ENCODE measurements at places on chromosomes 16 and 17. TPM values are rescaled to one million over a fixed set of nuclear protein-coding genes. Genes with fewer than 3 reads are reported as not detected.

GPR139 gene
- not detected for total RNA-seq

DNA sequence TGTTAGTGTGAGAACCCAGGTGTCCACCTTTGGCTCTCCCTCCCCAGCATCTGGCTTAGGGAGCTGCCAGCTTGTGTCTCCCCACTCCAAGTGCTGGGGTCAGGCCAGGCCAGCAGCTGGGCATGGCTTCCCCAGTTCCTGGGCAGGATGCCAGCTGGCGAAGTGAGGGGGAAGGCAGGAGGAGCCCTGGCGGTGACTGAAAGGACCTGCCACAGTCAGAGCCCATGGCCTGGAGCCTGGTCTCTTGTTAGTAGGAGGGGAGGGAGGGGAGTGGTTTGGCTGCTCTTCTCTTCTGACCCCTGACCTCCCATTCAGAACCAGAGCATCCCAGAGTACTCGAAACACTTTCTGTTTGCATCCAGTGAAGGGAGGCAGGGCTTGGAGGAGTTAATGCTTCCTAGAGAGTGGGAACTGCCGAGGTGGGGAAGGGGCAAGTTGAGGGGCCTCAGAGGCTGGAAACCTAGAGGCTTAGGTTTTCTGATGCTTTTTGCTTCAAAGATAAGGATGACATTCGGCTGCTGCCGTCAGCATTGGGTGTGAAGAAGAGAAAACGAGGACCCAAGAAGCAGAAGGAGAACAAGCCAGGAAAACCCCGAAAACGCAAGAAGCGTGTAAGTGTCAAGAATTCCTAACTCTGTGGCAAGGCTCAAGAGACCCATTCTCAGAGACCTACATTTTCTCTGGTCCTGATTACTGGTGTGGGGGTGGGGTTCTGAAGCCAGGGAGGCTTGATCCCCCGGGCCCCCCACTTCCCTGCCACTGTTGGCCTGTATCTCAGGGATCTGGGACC lies 772 bp downstream of the CHD3 start:
- H3K4me3 ChIP-seq = peak overlapping the region; percentile 22
- peaks cover 14% of the 10 kb centered on the region for H3K4me1 ChIP-seq
- H3K27me3 ChIP-seq = no peaks in the 10 kb centered on the region
- H3K27ac ChIP-seq = no peak overlapping the region

FOXL1 gene
- not detected for total RNA-seq

CPHXL gene
- total RNA-seq = not detected

SLC5A10 gene
- total RNA-seq = not detected

- H3K27me3 ChIP-seq = peaks cover 8% of the 10 kb centered on the region
- H3K27ac ChIP-seq = no peak overlapping the region
- H3K4me3 ChIP-seq = no peak overlapping the region
- no peak for DNase-seq
Measured at GRCh38 chr16:66459878-66460277, 32.8 kb downstream of the BEAN1 start.

PERCC1 gene
- 2.3 TPM for total RNA-seq

GRCh38 chr17:27216836-27217235 lies 77.1 kb upstream of the WSB1 start:
- peaks cover 8% of the 10 kb centered on the region for H3K27me3 ChIP-seq
- H3K36me3 ChIP-seq = no peaks in the 10 kb centered on the region
- no peak overlapping the region for H3K27ac ChIP-seq
- DNase-seq = no peak

GRCh38 chr16:14043278-14043677 lies 27.8 kb upstream of the MRTFB start:
- no peak overlapping the region for H3K27ac ChIP-seq
- DNase-seq = no peak
- H3K36me3 ChIP-seq = no peaks in the 10 kb centered on the region

DNA sequence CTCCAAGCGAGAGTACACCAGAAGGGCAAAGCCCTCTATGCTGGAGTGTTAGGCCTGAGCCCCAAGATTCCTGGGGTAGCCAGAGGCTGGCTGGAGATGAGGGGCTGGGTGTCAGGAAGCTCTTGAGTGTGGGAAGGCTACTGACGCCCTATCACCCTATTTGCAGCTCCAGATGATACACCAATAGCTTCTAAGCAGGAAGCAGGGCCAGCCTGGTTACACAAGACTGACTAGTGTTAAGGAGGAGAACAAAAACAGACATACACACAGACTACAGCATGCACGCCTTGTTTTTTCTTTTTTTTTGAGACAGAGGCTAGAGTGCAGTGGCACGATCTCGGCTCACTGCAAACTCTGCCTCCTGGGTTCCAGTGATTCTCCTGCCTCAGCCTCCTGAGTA lies 15.9 kb downstream of the POLR3K start:
- H3K27ac ChIP-seq = peak overlapping the region; percentile 14
- H3K4me3 ChIP-seq = no peak overlapping the region
- peaks cover 69% of the 10 kb centered on the region for H3K4me1 ChIP-seq
- no peaks in the 10 kb centered on the region for H3K27me3 ChIP-seq
- no peak for DNase-seq

KRT27 gene
- total RNA-seq = not detected

KRTAP2-3 gene
- total RNA-seq = not detected

GRCh38 chr16:4244254-4245076 lies 2.6 kb upstream of the SRL start:
- no peaks in the 10 kb centered on the region for H3K36me3 ChIP-seq
- no peak for DNase-seq
- no peak overlapping the region for H3K4me3 ChIP-seq
- peak overlapping the region; percentile 75 for H3K27ac ChIP-seq
- H3K4me1 ChIP-seq = peaks cover 7% of the 10 kb centered on the region

LGALS3BP gene
- total RNA-seq = 50.5 TPM

DNA sequence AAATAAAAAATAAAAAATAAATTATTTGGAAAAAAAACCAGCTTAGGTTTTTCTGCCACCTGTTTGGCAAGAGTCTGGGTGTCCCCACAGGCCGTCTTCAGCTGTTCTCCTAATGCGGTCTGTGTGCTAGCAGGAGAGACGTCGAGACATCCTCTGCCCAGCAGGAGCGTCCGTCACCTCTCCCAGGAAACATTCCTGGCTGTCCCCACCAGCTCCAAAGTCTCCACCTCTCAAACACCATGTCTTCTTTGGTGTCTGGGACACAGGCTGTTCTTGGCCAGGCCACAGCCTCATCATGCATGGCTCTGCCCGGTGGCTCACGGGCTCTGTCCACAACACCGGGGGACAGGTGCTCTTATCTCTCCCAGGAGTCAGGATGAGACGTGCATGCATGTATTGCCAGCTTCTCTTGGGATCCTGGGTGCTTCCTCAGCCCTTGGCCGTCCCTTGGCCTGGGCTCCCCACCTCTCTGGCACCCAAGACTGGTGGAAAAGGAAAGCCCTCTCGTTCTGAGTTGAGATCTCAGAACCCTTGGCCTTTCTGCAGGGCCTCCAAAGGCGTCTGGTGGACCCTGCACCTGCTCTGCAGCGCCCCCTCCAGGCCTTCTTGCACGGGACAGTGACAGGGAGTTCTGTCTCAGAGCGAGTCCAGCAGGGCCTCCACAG lies 84.9 kb upstream of the CBX4 start:
- H3K27me3 ChIP-seq = peaks cover 6% of the 10 kb centered on the region
- no peak overlapping the region for H3K27ac ChIP-seq
- no peaks in the 10 kb centered on the region for H3K36me3 ChIP-seq
- no peak overlapping the region for H3K4me3 ChIP-seq

CBFA2T3 gene
- 2.0 TPM for total RNA-seq

DNA sequence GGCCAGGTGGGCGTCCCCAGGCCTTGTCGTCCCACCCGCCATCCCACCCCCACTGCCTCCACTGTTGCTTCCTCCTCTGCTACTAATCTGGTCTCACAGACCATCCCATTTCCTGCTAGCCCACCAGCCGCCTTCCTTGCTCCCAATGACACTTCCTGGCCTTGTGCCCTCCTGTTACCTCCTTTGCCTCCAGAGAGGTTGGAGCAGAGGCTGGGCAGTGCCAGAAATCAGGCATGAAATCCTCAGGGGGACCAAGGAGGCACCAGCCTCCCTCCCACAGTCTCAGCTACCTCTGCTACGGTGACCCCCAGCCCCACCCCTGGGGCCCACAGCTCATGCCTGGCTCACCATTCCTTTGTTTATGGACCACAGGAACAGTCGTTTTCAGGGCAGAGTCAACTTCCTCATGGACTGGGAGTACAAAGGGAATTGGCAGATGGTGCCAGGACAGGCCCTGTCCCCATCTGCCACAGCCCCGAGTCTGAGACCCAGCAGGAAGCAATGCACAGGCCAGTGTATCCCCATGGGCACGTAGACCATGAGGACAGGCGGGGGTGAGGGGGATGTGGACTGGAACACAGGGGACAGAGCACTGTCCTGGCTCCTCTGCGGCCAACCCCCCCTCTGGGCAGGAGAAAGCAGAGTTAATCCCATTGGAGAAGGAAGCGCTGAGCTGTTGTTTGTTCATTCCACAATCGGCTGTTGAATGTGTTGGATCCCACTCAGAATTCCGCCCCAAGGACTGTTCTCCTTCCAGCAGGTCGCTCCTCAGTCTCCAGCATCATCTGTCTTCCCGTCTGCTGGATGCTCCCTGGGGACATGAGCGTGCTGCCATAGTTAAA lies 2.2 kb upstream of the CDH5 start:
- H3K36me3 ChIP-seq = no peaks in the 10 kb centered on the region
- H3K4me1 ChIP-seq = peaks cover 20% of the 10 kb centered on the region
- H3K27ac ChIP-seq = no peak overlapping the region
- no peak for DNase-seq
- no peak overlapping the region for H3K4me3 ChIP-seq
- peaks cover 36% of the 10 kb centered on the region for H3K27me3 ChIP-seq

- no peaks in the 10 kb centered on the region for H3K27me3 ChIP-seq
- DNase-seq = no peak
- peaks cover 19% of the 10 kb centered on the region for H3K36me3 ChIP-seq
- H3K4me3 ChIP-seq = no peak overlapping the region
- no peaks in the 10 kb centered on the region for H3K4me1 ChIP-seq
- H3K27ac ChIP-seq = no peak overlapping the region
Measured at GRCh38 chr16:60686824-60687223, 1349.4 kb downstream of the CDH8 start.

- H3K4me3 ChIP-seq = no peak overlapping the region
- no peaks in the 10 kb centered on the region for H3K36me3 ChIP-seq
- no peak for DNase-seq
- peaks cover 5% of the 10 kb centered on the region for H3K4me1 ChIP-seq
- no peak overlapping the region for H3K27ac ChIP-seq
- H3K27me3 ChIP-seq = no peaks in the 10 kb centered on the region
Measured at GRCh38 chr16:47777220-47777619, 316.1 kb downstream of the PHKB start.

Data from naive thymus-derived CD8-positive, alpha-beta T cell (primary cell).